ENCODE measurements at places on chromosomes 4 and X. TPM values are rescaled to one million over a fixed set of nuclear protein-coding genes. Genes with fewer than 3 reads are reported as not detected.

Gene STBD1
- total RNA-seq: 14.8 TPM

Gene PHKA1
- total RNA-seq: 4.0 TPM

- no peak overlapping the region for H3K4me3 ChIP-seq
- no peak overlapping the region for H3K27ac ChIP-seq
- H3K4me1 ChIP-seq: no peaks in the 10 kb centered on the region
These were observed 21.5 kb downstream of the SLC9A7 start for GRCh38 chrX:46737462-46737861.

GRCh38 chr4:156378033-156378665, 424.5 kb upstream of the CTSO start:
- no peaks in the 10 kb centered on the region for H3K4me1 ChIP-seq
- no peaks in the 10 kb centered on the region for H3K27me3 ChIP-seq
- no peak overlapping the region for H3K4me3 ChIP-seq
- H3K36me3 ChIP-seq: no peaks in the 10 kb centered on the region

DNA sequence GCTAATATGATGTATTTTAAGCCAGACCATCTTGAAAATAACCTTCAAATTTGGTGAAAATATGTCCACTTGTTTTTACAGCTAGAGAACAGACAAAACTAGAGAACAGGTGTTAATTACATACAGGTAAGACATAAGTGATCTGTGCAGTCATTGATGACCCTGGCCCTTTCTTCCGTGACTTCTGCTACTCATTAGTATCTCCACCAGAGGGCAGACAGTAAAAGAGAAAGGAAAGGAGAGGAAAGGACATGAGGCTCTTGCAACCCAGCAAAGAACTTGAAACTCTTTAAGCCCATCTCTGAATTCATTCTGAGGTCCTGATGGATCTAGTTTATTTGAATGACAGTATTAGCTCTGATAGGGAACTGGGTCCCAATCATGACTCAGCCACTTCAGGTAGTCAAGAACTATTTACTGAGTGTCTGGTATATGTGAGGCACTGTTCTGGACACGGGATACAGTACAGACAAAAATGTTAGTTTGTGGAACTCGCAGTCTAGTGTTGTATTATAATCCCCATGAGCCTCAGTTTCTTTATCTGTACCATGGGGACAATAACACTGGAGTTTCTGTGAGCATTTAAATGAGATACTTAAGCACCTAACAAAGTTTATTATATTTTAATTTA, 121.0 kb upstream of the TEX13D start:
- H3K36me3 ChIP-seq: no peaks in the 10 kb centered on the region
- no peaks in the 10 kb centered on the region for H3K27me3 ChIP-seq
- H3K4me3 ChIP-seq: no peak overlapping the region

DNA sequence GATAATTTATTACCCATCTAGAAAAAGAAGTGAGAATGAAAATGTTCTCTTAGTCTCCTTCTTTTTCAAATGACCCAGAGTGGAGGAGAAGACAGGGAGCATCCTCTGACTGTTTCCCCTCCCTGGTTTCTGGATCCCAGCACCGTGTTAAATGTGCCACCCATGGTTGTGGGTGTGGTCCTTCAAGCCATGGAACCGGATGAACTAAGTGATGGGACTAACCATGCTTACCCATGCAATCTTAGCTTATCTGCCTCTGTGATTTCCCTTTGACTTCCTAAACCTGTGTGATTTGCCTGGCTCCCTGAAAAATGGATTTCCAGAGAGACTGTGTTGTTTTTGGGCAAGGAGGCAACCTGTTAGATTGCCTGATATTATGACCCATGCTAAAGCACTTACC, 437.1 kb downstream of the MAGEB5 start:
- H3K27me3 ChIP-seq: no peaks in the 10 kb centered on the region
- DNase-seq: no peak
- no peaks in the 10 kb centered on the region for H3K4me1 ChIP-seq
- no peak overlapping the region for H3K27ac ChIP-seq
- H3K36me3 ChIP-seq: no peaks in the 10 kb centered on the region
- no peak overlapping the region for H3K4me3 ChIP-seq

- DNase-seq: no peak
- no peaks in the 10 kb centered on the region for H3K4me1 ChIP-seq
- peaks cover 11% of the 10 kb centered on the region for H3K27me3 ChIP-seq
- no peaks in the 10 kb centered on the region for H3K36me3 ChIP-seq
- H3K4me3 ChIP-seq: no peak overlapping the region
- no peak overlapping the region for H3K27ac ChIP-seq
These were observed 181.1 kb downstream of the MID1IP1 start for GRCh38 chrX:38982370-38982769.

All from lung (tissue), 17 donors.